GF-D8 (cell line): ENCODE measurements at places on chromosomes 13 and 19.

- DNase-seq, result no peak
Observed at GRCh38 chr13:100179276-100179675, 90.4 kb downstream of the PCCA start.

GRCh38 chr13:99103536-99103935 is 97.1 kb upstream of the UBAC2 start:
- DNase-seq, result no peak

- DNase-seq, result no peak
Observed at GRCh38 chr13:73433458-73433857, 374.7 kb downstream of the KLF5 start.

- DNase-seq, result peak; percentile 52
Observed at GRCh38 chr13:28657784-28658538, 969 bp upstream of the POMP start.

DNA sequence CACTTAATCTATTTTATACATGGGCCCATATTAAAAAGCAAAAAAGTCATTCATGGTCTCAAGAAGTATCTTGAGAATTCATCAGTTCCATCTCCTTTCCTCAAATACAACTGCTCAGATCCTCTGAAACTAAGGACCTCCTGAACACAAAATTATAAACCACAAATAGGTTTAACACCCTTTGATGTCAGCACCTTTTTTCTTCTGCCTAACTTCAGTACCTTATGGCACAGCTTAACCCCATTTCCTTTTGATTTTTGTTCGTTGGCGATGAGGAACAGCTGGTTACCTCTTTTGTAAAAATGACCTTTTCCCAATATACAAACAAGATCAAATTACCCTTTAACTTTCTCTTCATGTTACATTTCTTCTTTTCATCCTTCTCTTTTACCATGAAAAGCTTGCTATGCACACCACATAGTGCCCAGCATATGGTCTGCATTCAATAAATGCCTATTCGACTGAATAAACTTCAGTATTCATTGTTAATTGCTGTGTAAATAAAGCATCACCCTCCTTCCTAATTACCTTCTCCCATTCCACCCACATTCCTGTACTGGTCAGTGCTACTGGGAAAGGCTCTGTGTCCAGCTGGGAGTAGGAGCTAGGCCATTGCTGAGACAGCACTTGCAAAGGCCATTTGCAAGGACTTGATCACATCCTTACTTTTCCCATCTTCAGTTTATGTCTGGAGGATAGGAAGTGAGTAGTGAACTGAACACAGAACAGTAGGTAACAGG is 317.9 kb downstream of the SHISA2 start:
- no peak for DNase-seq

DNA sequence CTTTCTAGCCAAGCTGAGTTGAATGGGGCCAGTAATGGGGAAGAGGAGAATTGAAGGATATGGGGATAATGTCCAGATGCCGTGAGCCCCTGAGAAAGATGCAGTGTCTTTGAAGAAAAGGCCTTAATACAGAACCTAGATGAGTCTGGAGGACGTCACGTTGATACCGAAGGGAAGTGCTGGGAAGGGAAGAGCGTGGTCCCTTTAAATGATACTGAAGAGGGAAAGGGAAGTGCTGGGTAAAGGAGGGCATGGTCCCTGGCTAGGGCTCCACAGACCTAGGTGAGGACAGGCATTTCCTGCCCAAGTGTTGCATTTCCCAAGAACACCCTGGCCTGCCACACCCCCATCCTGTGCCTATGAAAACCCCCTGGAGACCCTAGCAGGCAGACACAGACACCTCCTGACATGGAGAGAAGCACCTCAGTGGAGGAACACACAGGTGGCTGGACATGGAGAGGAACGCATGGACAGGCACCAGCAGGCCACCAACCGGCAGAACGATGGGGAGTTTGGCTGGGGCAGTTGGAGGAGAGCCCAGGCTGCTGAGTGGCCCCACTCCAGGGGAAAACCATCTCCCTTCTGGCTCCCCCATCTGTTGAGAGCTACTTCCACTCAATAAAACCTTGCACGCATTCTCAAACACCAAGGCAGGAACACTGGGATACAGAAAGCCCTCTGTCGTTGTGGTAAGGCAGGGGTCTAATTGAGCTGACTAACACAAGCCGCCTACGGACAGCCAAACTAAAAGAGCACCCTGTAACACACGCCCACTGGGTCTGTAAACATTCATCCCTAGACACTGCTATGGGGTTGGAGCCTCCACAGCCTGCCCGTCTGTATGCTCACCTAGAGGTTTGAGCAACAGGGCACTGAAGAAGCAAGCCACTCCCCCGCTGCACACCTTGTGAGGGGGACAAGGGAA is 34.9 kb upstream of the POMP start:
- DNase-seq, result no peak

DNA sequence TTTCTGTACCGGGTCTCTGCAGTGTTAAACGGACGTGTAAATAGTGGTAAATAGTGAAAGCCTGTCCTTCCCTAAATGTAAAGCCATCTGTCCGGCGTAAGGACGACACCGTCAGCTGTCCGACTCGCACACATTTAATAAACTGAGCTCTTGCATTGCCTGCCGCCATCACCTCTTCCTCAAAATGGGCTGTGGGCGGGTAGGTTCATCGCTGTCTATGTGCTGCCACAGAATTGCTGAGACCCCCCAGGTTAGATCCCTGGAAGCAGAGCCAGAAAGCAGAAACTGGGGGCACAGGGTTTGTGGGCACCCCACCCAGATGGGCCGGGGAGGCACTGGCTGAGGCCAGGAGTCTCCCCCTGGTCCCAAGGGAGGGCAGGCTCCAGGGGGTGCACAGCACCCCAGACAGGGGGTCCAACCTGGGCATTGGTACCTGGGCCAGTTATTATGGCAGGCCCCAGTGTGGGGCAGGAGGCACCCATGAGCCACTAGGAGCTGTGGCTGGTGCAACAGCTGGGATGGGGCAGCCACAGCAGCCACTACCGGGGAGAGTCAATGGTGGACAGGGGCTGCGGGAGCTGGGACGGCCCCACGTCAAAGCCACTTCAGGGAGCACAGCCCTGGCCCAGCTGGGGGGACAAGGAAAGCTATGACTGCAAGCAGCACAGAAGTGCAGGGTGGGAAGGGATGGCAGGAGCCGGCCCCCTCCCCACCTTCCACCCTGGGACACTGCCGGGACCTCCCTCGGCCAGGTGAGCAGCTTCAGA is 5.7 kb downstream of the C19orf25 start:
- DNase-seq, result no peak

- DNase-seq, result no peak
Observed at GRCh38 chr13:24124789-24125476, 35.6 kb upstream of the SPATA13 start.

DNA sequence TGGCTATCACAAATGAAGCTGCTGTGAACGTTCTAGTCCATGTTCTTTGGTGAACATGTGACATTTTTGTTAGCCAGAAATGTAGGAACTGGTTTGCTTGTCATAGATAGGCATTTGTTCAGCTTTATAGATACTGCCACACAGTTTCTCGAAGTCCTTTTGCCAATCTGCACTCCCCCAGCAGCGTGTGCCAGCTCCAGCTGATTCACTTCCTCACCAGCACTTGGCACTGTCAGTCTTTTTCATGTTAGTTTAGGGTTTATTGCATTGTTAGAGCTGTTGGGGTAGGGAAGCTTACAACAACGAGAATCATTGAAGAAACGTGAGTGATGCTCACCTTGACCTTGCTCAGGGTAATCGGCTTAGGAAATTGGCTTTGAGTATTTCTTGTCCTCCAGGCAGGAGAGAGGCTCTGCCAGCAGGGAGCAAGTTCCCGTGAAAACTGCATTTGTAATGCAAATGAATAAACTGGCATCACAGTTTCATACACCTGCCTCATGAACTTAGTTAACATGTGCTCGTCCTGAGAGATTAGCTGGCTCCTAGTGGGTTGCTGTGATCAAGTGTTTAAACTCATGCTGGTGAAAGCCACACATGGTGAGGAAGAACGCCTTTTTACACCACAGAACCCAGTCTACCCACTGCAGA is 83.9 kb downstream of the ING1 start:
- no peak for DNase-seq

- no peak for DNase-seq
Observed at GRCh38 chr19:42606660-42607351, 12.1 kb upstream of the CEACAM8 start.

DNA sequence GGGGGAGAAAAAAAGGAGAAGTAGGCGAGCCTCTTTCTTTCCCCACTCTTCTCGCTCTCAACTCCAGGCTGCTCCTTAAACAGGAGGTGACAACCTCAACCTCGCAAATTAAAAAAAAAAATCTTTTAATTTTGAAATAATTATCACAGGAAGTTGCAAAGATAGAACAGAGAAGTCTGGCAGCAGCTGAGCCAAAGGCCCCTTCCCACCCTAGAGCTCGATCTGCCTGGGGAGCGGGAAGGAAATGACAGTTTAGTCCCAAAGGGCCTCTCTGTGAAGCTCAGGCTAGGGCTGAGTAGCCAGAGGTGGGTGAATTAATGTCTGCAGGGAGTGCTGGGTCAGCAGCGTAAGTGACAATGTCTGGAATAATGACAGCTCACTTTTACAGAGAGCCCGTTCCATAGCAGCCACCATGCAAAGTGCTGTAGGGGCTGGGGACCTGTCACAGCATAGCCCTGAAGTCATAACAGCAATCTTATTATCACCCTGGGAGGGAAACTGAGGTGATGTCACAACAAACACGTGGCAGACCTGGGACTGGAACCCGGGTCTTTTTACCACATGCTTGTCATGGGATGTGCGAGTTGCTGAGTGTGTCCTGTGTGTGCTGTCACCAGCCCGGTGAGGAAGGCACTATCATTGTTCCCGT is 8.8 kb upstream of the CD22 start:
- peak; percentile 78 for DNase-seq

- no peak for DNase-seq
Observed at GRCh38 chr13:108902405-108903155, 273.2 kb downstream of the MYO16 start.

DNA sequence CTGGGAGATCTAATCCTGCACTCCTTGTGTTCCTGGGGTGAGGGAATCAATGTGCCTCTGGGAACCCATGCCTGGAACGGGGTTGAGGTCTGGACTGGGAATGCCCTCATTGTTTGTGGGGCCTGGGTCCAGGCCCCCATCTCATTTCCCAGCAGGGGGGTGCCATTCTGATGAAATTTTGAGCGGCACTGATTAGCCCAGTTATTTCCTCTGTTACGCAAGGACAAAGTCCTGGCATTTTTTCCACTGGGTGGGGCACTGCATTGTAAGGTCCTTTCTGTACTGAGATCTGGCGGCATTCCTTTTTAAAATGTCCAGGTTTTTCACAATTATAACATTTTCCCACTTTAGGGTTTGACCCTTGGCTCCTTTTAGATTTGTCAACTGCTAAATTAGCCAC is 14.8 kb downstream of the FPR3 start:
- DNase-seq, result no peak

- no peak for DNase-seq
Observed at GRCh38 chr13:75968103-75968838, 332.1 kb downstream of the LMO7 start.

- peak; percentile 15 for DNase-seq
Observed at GRCh38 chr19:36916991-36917390, 859 bp downstream of the ZNF568 start.

DNA sequence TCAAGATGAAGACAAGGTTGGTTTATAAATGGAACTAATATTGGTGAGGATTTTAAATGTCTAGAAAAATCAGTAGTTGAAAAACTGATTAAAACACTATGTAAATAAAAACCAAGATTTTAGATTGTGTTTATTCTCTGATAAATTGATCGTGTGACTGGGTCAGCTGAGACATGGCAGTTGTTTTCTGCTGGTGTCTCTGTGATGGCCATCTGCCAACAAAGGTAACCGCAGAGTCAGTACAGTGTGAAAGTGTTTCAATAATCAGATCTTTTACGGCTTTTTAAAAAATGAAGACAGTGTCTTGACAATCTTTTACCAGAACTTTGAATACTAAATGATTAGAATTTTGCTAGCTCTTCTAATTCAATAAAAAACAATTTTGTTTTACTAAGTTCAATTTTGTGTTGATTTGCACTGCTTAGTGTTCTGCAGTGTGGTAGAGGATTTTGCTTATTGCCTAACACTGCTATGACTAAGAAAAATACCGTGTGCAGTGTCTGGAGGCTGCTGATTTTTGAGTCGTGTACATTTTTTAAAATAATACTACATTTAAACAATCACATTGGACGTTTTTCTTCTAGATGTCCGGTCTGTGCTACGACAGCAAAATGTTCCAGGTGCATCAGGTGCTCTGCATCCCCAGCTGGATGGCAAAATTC is 32.7 kb upstream of the GPR183 start:
- DNase-seq, result no peak

DNA sequence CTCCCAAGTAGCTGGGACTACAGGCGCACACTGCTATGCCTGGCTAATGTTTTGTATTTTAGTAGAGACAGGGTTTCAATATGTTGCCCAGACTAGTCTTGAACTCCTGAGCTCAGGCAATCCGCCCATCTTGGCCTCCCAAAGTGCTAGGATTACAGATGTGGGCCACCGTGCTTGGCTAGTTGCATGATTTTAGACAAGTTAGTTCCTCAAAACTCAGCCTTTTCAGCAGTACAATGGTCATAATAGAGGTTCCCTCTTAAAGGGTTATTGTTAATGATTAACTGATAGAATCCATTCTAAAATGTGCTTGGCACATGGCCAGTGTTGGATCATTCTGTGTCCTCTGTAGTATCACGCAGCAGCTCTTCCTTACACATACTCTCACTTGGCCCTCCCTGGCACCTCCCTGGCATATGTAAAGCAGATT is 19.5 kb upstream of the IFT88 start:
- DNase-seq, result no peak

- DNase-seq, result no peak
Observed at GRCh38 chr19:17871032-17871877, 490 bp upstream of the SLC5A5 start.

DNA sequence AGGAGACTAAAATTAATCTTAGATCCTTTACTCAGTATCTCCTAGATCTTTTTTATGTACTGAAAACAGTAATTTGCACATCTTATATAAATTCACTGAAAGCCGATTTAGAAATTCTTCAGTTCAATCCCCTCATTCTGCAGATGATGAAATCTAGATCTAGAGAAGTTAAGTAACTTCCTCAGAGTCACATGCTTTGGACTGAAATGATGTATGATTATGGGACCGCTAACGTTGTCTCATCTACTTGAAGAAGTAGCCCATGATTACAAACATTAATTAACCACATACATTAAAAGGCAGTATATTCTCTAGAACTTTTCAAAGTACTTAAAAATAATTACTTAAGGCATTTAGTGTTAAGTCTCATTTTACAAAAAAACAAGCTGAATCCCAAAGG is 37.8 kb downstream of the ELF1 start:
- peak; percentile 95 for DNase-seq

- peak; percentile 49 for DNase-seq
Observed at GRCh38 chr13:30816736-30817135, 81.4 kb downstream of the ALOX5AP start.

GRCh38 chr19:3250675-3251074 is 26.2 kb downstream of the CELF5 start:
- DNase-seq, result no peak

GRCh38 chr13:98706446-98707110 is 45.9 kb downstream of the SLC15A1 start:
- DNase-seq, result no peak

DNA sequence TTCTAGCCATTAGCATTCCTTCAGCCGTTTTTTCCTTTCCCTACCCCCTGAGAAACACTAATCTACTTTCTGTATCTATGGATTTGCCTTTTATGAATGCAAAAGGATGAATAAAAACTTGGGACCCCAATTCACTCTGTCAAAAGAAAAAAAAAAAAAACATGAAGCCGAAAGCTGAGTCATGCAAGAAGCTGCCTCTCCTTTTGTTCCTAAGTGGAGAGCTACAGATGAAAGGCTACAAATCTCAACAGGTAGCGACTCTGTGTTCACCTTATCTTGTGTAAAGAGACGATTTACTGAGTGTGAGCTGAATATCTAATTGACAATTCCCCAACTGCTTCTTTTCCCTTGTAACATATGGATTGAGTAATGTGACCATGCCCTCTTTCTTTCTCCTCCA is 1072.8 kb downstream of the UQCRFS1 start:
- DNase-seq, result no peak
